ENCODE measurements at places on chromosomes 11 and 22.
A peak's percentile ranks its signal among the peaks of the same experiment; 100 is the strongest.

- peak; percentile 10 for DNase-seq
These were observed 118.5 kb downstream of the KCNQ1OT1 start for GRCh38 chr11:2581151-2581930.

- no peak for DNase-seq
These were observed 223.6 kb downstream of the SWAP70 start for GRCh38 chr11:9887472-9887871.

DNA sequence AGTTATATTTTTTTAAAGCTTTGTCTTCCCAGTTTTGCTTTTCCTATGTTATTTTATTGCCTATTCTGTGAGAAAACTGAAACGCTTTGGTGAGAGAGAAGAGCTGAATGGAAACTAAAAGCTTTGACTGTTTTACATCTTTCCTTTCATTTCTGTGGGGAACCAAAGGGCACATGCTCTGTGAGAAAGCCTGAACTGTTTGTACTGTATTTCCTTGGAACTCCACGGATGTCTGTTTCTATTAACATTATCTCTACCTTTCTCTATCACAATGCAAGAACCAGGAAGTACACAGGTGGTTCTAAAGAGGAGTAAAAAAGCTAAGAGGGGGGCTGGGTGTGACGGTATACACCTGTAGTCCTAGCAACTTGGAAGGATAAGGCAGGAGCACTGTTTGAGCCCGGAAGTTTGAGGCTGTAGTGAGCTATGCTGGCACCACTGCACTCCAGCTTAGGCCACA lies 43.8 kb downstream of the CELF1 start:
- no peak for DNase-seq

DNA sequence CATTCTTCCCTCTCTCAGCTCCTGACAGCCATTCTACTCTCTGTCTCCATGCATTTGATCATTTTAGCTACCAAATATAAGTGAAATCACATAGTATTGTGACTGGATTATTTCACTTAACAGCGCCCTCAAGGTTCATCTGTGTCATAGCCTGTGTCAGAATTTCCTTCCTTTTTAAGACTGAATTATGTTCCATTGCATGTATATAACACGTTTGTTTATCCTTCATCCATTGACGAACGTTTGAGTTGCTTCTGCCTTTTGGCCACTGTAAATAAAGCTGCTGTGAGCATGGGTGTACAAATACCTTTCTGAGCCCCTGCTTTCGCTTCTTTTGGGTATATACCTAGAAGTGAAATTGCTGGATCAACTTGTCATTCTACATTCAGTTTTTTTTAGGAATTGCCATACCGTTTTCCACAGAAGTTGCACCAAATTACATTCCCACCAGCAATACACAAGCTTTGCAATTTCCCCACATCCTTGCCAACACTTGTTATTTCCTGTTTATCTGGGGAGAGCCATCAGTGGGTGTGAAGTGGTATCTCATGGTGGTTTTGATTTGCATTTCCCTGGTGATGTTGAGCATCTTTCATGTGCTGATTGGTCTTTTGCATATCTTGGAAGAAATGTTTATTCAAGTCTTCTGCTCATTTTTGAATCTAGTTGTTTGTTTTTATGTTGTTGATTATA lies 17.5 kb downstream of the GLB1L2 start:
- no peak for DNase-seq

- DNase-seq: no peak
These were observed 11.6 kb downstream of the LARGE2 start for GRCh38 chr11:45933846-45934579.

DNA sequence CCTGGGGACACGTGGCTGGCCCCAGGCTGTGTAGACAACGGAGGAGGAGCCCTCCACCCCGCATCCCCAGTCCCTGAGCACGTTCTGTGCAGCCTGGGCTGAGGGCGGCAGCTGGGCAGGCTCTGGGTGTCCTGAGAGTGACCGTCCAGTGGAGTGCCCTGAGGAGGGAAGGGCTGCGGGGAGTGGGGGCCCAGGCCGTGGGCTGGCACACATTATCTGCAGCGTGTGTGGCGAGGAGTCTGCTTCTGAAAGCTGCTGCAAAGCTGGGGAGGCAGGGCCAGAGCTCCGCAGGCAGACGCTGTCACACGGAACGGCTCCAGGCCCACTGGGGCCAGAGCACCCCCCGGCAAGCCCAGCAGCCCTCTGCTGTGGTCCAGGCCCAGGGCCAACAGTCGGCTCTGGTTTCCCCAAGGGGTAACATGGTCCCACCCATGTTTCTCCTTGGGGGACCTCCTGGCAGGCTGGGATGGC lies 835 bp upstream of the ANO9 start:
- no peak for DNase-seq

GRCh38 chr11:85021058-85021457 lies 606.1 kb downstream of the DLG2 start:
- DNase-seq: no peak

- peak; percentile 78 for DNase-seq
These were observed 12.7 kb upstream of the TREH start for GRCh38 chr11:118691926-118692830.

DNA sequence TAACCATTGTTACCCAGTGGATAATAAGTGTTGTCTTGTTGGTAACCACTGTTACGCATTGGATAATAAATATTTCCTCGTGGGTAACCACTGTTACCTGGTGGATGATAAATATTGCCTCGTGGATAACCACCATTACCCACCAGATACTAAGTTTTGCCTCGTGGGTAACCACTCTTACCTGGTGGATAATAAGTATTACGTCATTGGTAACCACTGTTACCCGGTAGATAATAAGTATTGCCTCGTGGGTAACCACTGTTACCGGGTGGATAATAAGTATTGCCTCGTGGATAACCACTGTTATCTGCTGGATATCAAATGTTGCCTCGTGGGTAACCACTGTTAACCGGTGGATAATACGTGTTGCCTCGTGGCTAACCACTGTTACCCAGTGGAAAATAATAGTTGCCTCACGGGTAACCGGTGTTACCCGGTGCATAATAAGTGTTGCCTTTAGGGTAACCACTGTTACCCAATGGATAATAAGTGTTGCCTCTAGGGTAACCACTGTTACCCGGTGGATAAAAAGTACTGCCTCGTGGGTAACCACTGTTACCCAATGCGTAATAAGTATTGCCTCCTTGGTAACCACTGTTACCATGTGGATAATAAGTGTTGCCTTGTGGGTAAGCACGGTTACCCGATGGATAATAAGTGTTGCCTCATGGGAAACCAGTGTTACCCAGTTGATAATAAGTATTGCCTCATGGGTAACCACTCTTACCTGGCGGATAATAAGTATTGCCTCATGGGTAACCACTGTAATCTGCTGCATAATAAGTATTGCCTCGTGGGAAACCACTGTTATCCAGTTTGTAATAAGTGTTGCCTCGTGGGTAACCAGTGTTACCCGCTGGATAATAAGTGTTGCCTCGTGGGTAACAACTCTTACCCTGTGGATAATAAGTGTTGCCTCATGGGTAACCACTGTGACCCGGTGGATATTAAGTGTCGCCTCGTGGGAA lies 21.9 kb upstream of the NXPE4 start:
- no peak for DNase-seq

- DNase-seq: no peak
These were observed 50.7 kb downstream of the BMAL1 start for GRCh38 chr11:13328286-13328685.

- DNase-seq: no peak
These were observed 397.5 kb downstream of the ETS1 start for GRCh38 chr11:128189823-128190222.

GRCh38 chr22:46116491-46116958 lies 33.8 kb upstream of the PPARA start:
- peak; percentile 89 for DNase-seq

GRCh38 chr22:32000181-32000580 lies 42.9 kb upstream of the SLC5A1 start:
- no peak for DNase-seq

GRCh38 chr11:61628662-61628970 lies 47.7 kb upstream of the SYT7 start:
- DNase-seq: no peak

DNA sequence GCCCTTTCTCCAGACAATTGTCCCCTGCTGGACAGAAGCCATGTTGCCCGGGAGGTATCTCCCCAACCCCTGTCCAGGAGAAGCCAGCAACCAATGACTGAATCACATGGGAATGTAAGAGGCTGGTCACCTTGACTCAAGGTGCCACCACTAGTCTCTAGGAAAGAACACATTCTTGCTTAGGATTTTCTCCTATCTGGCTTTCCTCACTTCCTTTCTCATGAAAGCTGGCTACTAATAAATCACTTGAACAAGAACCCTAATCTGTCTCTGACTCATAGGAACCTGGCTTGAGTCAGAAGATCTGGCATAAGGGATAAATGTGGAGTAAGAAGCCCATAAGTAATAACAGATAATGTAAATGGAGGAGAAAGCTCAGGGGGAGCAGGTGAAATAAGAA lies 101.4 kb upstream of the C11orf87 start:
- no peak for DNase-seq

GRCh38 chr11:59216641-59217564 lies 4.2 kb upstream of the MPEG1 start:
- no peak for DNase-seq

DNA sequence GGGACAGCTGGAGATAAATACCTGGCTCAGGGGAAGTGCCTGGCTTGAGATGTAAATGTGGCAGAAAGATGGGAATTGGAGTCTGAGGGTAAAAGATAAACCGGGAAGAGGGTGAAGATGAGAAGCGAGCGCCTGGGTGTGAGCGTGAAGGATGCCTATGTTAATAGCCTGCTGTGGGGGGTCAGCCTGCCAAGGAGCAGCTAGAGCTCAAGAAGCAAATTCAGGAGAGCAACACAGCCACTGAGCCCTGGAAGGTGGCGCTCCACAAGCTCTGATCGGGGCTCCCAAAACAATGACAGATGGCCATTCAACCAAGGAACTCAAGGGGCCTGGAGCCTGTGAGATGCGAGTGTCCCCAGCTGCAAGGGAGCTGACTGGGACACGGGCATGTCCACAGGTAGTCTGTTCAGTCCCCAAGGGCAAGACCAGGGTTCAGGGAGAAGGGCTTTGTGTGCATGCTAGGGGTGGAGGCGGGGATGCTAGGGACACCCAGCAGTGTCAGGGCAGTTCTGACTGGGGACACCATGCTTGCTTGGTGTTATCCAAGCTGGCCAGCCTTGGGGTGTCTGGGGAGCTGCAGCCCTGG lies 2.8 kb downstream of the GSC2 start:
- DNase-seq: no peak

DNA sequence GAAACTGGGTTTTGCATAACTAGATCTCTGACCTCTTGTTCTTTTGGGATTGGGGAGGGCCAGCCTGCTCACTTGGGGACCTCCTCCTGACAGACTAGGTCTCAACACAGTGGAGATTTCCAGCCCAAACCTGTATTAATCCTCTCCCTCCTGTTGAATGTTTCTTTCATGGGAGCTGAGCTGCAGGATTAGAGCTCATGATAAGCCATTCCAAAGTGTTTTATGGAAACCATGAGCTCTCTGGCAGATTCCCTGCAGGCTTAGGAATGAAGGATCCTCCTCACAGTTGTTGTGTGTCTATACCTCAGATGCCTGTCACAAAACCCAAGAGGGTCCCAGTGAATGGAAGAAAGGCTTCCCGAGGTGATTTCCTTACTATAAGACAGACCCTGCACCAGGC lies 248.4 kb upstream of the B3GAT1 start:
- no peak for DNase-seq

DNA sequence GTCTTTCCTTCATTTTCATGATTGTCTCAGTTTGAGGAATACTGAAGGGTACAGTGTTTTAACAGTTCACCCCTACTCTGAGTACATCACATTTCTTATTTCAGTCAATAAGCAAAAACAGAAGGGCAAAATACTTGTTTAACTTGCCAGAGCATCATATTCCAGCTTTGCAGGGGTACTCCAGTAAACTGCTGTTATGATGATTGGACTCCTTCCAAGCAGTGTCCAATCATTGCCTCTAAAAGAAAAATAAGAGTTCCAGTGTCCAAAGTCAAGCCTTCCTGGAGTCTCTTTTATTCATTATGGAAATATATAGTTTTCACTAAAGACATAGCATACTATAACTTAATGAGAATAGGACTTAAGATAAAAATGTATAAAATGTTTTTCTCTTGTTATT lies 105.1 kb downstream of the FANCF start:
- no peak for DNase-seq

DNA sequence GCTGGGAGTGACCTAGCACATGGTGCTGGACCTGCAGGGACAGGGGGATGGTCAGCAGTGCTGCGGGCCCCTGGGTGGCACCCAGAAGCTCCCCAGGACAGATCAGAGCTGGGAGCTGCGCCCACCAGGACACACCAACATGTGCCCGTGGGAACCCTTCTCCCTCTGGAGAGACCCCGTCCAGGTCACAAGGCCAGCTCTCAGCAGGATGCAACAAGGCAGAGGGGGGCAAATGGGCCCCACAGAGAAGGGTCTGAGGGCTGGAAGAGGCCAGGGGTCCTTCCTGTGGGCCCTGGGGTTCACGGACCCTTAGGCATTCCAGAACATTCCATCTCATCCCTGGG lies 6.2 kb downstream of the DUSP8 start:
- no peak for DNase-seq

- no peak for DNase-seq
These were observed 113.1 kb downstream of the CADM1 start for GRCh38 chr11:115391160-115391559.

GRCh38 chr11:126830216-126830806 lies 170.3 kb downstream of the KIRREL3 start:
- no peak for DNase-seq

DNA sequence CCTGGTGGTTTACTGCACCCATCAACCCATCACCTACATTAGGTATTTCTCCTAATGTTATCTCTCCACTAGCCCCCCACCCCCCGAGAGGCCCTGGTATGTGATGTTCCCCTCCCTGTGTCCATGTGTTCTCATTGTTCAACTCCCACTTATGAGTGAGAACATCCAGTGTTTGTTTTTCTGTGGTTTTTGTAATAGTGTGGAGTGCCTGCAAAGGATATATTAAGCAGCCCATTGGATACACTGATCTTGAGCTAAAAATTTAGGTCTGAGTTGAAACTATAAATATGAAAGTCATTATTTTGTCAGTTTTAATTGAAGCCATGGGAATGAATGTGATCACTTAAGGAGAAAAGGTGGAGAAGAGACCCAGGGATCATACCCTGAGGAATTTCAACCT lies 23.0 kb downstream of the MRPL48 start:
- DNase-seq: no peak

- DNase-seq: peak; percentile 66
These were observed 22.0 kb downstream of the RSPH14 start for GRCh38 chr22:23119494-23120414.

DNA sequence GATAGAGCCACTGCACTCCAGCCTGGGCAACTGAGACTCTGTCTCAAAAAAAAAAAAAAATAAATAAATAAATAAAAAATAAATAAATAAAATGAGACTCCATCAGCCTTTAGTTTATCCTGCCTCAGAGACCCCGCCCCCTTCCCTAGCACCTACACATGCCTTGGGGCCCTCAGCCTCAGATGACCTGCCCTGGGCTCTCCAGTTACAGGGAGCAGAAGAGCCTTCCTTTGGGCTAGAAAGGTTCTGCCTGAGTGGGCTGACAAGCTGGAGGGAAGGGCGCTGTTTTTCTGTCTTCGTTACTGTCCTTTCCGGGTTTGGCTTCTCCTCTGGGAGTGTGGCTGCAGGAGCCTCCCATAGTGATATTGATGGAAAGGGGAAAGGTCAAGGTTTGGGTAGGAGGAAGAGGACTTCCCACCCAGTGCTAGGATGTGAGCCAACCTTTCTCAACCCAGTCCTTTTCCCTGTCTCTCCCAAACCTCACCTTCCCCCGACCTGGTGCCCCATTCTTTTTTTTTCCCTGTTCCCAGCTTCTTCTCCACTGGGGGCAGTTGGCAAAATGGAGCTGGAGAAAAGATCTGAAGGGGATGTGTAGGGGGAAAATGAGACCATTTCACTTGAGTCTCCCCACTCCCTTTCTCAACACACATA lies 1.5 kb upstream of the SF3B2 start:
- no peak for DNase-seq

Data from activated T-cell treated with anti-CD3 and anti-CD28 coated beads, Interleukin-2, amount 50 U/mL, for 48 hours (primary cell).